Stromal cell of bone marrow (primary cell): ENCODE measurements at places on chromosomes 11 and 22.

- no peak for DNase-seq
Observed at GRCh38 chr22:25736378-25737011, 5.5 kb upstream of the MYO18B start.

GRCh38 chr11:116344601-116345000 is 428.2 kb downstream of the BUD13 start:
- DNase-seq = no peak

GRCh38 chr22:40498420-40499208 is 128.2 kb downstream of the SGSM3 start:
- DNase-seq = no peak

DNA sequence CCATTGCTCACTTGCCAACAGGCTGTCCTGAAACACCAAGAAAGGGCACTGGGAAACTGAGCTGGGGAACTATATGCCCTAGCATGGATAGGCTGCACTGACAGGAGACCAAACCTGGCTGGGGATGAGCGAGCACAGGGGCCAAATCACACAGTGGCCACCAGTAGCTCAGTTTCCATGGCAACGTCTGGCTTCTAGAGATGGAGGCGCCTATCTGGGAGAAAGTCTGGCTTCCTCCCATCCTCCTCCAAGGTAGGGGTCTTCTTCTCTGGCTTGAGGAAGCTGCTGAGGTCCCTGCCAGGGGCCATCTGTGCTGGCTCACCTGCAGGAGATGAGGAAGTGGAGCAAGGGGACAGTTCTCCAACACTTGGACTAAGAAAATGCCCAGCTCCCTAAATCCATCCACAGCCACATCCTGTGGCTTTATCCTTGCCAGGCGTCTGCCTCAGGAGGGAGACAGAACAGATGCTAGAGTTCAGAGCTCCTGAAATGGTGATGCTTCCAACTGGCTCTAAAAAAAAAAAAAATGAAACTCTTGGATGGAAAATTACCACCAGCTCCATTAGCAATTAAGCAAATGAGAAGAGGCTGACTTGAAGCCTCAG is 48.3 kb downstream of the SYT13 start:
- DNase-seq = no peak

DNA sequence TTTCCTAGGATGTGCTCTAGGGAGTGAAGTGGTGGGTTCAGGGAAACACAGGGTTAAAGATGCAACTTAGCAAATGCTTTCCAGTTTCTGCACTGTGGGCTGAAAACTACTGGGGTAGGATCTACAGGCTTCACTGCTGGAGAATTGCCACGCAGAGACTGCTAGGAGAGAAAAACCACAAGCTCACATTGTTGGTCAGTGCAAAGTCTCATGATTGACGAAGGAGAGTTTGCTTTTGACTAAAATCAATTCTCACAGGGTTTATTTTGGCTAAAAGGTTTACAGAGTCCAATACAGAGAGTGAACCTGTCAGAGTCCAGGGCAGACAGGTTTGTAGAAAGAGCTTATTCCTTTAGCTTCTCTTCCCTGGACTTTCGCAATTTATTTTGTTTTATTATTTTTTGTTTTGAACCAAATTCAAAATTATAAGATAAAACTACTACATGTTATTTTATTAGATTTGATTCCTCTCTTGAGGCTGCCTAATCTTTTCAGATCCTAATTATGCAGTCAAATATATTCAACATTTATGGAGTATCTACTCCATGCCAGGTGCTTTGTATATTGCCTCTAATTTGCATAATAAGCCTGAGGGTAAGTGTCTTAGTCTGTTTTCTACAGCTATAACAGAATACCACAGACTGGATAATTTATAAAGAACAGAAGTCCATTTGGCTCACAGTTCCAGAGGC is 64.7 kb downstream of the MTNR1B start:
- DNase-seq = peak; percentile 69

DNA sequence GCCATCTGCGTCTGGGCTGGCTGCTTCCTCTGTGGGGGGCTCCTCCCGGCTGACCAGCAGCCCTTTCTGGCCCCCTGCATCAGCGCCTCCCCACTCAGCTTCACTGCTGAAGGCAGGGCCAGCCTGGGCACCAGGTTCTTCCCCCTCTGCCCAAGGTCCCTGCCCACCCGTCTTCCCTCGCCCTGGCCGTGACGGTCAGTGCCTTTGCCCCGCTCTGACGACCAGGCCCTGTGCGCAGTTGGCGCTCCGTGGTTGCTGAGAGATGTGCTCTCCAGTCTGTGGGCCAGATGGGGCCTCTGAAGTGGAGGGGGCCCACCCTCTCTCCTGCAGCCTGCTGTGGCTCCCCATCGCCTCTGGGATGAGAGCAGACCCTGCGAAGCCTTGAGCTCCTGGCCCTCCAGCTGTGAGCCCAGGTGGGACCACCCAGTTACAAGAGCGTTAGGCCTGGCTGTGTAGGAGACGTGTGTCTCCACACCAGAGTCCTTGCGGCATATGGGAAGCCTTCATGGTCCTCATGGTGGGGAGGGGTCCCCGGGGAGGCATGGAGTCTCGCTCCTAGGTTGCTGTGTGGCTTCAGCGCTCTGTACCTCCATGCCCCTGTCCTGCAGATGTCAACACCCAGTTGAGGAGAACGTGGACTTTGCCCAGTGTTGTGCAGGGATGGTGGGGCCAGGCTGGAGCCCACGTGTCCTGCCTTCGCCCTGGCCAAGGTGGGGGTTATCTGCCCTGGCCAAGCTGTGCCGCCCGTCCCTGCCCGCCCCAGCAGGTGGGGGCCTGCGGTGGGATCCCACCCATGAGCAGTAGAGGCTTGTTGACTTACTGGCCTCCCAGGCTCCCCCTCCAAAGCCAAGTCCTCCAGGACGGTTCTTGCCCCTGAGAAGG is 14.2 kb downstream of the LRP5 start:
- no peak for DNase-seq

DNA sequence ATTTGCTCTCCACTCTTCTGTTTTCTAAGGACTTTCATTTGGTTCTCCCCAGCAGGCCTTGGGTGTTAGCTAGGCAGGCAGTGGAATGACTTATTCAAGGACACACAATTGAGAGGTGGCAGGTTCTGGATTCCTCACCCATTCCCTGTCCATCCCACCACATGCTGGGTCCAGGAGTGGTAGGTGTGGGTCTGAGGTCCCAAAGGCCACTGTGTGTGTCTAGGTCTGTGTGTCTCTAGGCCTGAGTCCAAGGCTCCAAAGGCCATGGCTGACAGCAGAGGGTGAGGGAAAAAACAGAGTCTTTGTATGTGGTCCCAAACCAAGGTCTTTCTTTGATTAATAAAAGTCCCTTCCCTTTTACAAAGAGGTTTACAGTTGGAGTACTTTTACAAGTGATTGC is 40.8 kb downstream of the SLC5A1 start:
- no peak for DNase-seq

GRCh38 chr11:72543849-72544542 is 109.7 kb upstream of the CLPB start:
- no peak for DNase-seq

- no peak for DNase-seq
Observed at GRCh38 chr11:118988280-118988679, 9.7 kb upstream of the CENATAC start.

GRCh38 chr22:21920341-21921183 is 32.1 kb downstream of the PPM1F start:
- DNase-seq = no peak

DNA sequence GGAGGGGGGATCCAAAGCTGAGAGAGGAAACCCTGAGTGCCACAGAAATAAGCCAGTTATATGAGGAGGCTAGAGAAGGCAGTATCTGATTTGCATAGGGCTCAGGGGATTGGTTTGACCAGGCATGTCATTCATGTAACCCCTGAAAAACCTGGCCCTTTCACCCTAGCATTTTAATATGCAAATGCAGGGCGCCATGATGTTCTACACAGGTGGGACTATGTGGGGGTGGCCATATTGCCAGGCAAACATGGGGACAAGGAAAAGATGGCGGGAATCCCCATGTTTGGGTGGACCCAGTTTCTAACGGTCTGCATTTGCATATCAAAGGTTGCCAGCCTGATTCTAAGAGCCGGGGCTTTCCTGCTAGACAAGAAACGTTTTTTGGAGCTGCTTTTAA is 27.2 kb downstream of the CSF2RB start:
- DNase-seq = no peak

GRCh38 chr11:34353881-34354280 is 3.9 kb downstream of the ABTB2 start:
- no peak for DNase-seq

- no peak for DNase-seq
Observed at GRCh38 chr22:49760630-49761571, 66.8 kb downstream of the BRD1 start.

GRCh38 chr11:62061356-62062222 is 62.2 kb upstream of the INCENP start:
- DNase-seq = no peak
